ENCODE measurements at places on chromosomes 4 and X.

- no peak overlapping the region for H3K4me3 ChIP-seq
- H3K27me3 ChIP-seq, result no peaks in the 10 kb centered on the region
- no peak overlapping the region for H3K27ac ChIP-seq
- no peaks in the 10 kb centered on the region for H3K36me3 ChIP-seq
- H3K4me1 ChIP-seq, result no peaks in the 10 kb centered on the region
- no peak for DNase-seq
Measured at GRCh38 chr4:181331214-181331613, 912.0 kb upstream of the TENM3 start.

GRCh38 chr4:105088110-105088879 lies 58.4 kb upstream of the TET2 start:
- no peak for DNase-seq
- H3K4me3 ChIP-seq, result no peak overlapping the region
- no peaks in the 10 kb centered on the region for H3K27me3 ChIP-seq
- no peak overlapping the region for H3K27ac ChIP-seq

GRCh38 chrX:10496345-10496965 lies 123.9 kb downstream of the MID1 start:
- H3K36me3 ChIP-seq, result peaks cover 2% of the 10 kb centered on the region
- no peak overlapping the region for H3K4me3 ChIP-seq
- no peak for DNase-seq
- H3K27ac ChIP-seq, result no peak overlapping the region
- H3K4me1 ChIP-seq, result no peaks in the 10 kb centered on the region
- no peaks in the 10 kb centered on the region for H3K27me3 ChIP-seq

GRCh38 chrX:134529481-134529880 lies 69.5 kb downstream of the HPRT1 start:
- no peak overlapping the region for H3K27ac ChIP-seq
- H3K4me3 ChIP-seq, result no peak overlapping the region
- DNase-seq, result no peak
- H3K4me1 ChIP-seq, result no peaks in the 10 kb centered on the region
